AG09319 (cell line): ENCODE measurements at places on chromosomes 12 and 14.

GRCh38 chr12:103024650-103025049, 67.2 kb downstream of the ASCL1 start:
- DNase-seq, result no peak

DNA sequence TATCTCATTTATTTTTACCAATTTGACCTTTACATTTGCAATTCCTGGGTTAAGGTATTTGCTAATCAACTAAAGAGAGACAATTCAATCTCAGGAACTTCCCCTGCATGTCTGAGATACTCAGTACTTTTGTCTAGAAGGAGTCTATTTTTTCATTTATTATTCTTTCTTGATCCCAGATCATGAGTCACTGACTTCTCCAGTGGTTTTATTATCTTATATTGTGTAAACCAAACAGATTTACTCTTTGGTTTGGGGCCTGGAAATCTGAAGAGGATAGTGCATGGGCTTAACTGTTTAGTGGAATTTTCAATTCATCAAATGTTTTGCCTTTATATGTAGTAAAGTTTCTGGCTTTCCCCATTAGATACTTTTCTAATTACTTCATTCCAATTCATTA, 185.4 kb downstream of the ALG10B start:
- DNase-seq, result no peak

DNA sequence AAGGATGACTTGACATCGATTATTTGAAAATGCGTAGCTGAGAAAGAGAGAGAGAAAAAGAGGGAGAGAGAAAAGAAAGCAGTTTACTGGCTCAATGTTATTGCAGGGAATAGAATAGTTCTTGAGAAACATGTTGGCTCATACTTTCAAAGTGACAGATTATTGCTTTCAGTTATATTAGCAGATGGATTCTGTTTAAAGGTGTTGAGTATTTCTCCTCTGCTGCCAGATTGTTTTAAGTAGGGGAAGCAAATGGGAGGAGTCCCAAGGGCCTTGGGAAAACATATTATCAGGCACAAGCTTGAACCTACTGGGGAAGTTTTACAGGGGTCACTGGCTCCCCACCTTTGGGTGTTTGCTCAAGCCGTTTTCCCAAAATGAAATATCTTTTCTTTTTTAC, 203.8 kb upstream of the SRRM4 start:
- no peak for DNase-seq

DNA sequence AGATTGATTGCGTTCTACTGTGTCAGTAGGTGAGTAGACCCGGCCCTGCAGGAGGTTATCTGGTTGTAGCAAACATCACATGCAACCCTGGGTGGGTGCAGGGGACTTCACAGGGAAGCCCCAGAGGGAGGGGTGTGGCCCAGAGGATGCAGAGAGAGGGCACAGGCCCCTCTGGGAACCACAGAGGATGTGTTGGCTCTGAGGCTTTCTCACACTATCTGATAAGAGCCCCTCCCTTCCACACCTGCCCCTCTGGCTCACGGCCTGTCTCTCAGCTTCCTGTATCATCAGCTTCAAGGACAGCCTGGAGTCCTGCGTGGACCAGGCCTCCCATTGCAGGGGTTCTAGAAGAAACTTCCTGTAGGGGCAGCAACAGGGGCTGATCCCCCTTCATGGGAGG, 101.9 kb downstream of the RIN3 start:
- DNase-seq, result no peak

DNA sequence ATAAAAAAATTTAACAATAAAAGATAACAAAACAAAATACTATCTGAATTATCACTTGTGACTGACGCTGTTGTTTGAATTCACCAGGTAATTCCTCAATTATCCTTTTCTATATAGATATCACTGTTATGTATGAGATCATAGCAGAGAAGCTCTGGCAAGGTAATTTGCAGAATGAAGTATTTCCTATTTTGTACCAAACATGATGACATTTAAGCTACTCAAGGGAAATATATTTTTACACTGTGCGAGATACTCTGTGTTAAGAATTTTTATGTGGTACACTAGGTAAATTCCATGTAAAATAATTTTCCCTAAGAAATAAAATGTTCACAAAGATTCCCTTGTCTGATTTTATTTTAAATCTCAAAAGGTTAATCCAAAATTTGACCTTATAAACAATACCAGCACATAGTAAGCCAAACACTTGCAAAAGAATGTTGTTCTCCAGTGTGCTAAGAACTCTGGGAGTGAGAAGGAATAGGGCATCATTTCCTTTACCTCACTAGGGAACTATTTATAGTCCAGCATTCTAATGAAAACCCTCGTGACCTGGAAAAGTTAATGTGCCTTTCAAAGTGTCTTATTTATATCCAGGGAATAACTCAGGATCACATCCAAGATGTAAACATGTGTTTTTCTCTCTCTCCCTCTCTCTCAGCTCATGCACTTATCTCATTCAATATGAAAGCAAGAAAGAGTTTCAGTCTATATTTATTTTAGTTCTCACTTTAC, 115.2 kb upstream of the RAP1B start:
- DNase-seq, result no peak

DNA sequence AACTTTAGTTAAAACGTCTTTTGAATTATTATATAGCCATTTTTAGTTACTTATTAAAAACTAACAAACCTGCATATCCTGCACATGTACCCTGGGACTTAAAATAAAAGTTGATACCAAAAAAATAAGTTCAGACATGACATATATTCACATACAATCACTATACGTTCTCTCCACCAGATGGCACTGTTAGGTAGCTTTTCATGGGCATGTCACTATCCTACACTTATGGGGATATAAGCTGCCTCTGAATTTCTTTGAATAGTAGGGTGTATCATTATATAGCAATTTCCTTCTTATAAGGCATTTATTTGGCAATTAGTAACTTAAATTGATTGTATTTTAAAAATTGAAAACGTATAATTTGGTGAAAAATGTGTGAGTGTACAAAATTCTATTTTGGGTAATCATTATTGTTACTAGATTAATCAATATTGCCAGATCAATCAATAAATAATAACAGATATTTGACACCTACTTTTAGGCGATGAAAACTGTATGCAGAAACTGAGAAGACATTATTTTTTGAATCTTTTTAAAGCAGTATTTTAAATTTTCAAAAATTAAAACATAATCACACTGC, 31.8 kb upstream of the OR10A7 start:
- peak; percentile 30 for DNase-seq

DNA sequence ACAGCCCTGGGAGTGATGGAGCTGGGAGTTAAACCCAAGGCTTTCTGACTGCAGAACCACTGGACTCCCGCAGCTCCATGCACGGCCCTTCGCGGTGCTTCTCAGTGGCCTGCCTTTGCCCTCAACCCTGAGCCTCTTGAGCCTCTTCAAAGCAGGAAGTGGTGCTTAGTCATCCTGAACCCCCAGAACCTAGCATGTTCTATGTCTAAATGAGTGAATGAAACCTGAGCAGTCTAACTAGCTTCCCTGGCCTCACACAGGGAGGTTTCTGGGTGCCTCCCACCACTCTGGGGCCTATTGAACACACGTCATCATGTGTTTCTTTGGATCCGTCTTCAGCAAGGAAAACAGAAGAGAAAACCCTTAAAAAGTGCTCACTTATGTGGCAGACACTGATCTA, 117.9 kb upstream of the SFSWAP start:
- DNase-seq, result no peak

GRCh38 chr14:98298481-98299244, 973.3 kb downstream of the BCL11B start:
- DNase-seq, result no peak

- no peak for DNase-seq
These were observed 170.0 kb downstream of the ZFP36L1 start for GRCh38 chr14:68622856-68623255.
